ENCODE measurements at places on chromosomes 3 and 15. TPM values are rescaled to one million over a fixed set of nuclear protein-coding genes. Genes with fewer than 3 reads are reported as not detected.

DNA sequence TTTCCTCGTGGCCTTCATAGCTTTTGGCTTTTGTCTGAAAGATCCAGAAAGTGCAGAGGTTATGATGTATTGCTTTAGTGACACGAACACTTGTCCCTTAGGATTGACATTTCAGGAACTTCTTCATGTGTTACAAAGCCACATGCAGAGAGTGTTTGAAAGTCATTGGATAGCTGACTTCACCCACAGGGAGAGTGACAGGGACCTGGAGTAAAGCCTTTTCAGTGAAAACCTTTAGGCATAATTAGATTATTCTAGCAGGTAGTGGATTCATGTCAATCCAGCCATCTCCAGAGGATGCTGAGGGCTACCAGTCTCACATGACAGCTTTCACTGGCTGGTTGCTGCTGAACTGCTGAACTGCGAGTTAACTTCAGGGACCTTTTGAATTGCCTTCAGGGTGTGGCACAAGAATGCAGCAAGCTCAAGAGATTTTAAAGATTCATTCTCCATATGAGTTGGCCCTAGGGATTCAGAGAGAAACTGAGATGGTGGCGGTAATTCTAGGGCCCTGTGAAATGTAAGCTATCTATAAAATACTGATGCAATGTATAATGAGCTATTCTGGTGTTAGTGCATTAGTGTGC, 267.0 kb upstream of the GOLIM4 start:
- DNase-seq: no peak

Gene C2CD4A
- polyA plus RNA-seq: not detected

Gene THRB
- 0.02 TPM for polyA plus RNA-seq

Gene NANOGP8
- polyA plus RNA-seq: not detected

DNA sequence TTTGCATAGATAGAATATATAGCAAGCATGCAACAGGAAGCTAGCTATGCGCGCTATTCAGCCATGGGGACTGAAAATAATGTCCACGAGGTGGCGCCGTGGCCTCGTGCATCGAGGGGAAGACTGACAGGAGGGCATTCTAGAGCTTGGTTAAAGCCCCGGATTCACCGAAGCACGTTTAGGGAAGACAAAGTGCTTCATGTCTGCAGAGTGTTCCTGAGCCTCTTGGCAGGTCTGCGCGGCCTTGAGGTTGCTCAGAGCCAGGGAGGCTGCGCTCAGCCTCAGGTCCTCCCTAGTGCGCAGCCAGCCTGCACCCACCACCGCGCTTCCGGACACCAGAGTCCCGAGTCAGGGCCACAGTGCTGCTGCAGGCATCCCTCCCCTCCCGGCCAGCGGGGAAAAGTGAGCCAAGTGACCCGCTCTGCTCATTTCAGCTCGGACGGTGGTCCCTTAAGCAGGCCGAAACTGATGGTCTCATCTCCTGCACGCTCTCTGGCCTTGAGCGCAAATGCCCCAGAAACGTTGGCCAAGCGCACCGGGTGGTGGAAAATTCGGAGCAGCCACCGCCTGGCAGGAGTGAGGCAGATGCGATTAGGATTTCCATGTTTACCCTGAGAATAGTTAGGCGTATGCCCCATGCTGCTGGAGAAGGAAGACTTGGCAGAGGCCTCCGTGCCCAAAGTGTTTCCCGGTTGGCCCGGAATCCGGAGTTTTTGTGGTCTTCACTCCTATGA, 24.8 kb downstream of the GABRA5 start:
- DNase-seq: peak; percentile 83

Gene ATP13A5
- not detected for polyA plus RNA-seq

Gene ETV5
- polyA plus RNA-seq: 17.4 TPM

Gene FBLN2
- polyA plus RNA-seq: 4.8 TPM

- no peak for DNase-seq
Measured at GRCh38 chr3:45011756-45012508, 14.2 kb upstream of the CLEC3B start.

GRCh38 chr3:55641964-55642363, 154.9 kb upstream of the WNT5A start:
- no peak for DNase-seq

Gene SH3GL3
- not detected for polyA plus RNA-seq

DNA sequence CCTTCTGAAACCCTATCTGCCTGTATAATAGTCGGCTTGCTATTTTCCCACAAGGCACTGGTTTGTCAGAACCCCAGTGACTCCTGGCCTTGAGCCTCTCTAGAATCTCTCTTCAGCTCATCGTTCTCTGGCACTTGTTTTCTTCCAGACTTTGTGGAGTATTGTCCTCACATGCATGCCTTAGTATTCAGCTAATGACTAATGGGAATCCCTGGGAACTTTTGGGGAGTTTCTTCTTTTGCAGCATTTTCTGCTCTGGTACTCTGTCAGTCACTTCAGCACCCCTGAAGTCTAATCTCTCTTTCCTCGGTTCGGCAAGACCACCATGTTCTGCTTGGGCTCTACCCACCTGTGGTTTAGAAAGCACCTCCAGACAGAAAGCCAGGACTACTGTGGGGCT, 35.8 kb upstream of the THRB start:
- no peak for DNase-seq
